Heart right ventricle (tissue), 16 donors: ENCODE measurements at places on chromosomes 6 and 20.
A peak's percentile ranks its signal among the peaks of the same experiment; 100 is the strongest.

DNA sequence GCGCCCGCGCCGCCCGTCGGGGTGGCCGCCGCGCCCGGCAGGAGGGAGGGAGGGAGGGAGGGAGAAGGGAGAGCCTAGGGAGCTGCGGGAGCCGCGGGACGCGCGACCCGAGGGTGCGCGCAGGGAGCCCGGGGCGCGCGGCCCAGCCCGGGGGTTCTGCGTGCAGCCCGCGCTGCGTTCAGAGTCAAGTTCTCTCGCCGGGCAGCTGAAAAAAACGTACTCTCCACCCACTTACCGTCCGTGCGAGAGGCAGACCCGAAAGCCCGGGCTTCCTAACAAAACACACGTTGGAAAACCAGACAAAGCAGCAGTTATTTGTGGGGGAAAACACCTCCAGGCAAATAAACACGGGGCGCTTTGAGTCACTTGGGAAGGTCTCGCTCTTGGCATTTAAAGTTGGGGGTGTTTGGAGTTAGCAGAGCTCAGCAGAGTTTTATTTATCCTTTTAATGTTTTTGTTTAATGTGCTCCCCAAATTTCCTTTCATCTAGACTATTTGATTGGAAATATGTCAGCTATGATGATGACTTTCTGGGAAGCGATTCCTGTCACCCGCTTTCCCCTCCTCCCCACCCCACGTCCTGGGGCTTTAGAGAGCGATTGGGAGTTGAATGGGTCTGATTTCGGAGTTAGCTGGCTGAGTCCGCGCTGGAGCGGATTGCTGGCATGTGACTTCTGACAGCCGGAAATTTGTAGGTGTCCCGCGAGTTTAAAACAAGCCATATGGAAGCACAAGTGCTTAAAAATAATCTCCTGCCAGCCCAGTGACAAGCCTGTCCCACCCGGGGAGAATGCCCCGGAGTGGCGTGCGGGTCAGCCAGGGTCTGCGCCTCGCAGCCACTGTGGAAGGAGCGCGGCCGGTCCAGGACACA lies 1.1 kb downstream of the ESR1 start:
- DNase-seq = no peak

- no peak for DNase-seq
Observed at GRCh38 chr6:139762587-139763031, 388.2 kb upstream of the CITED2 start.

- no peak for DNase-seq
Observed at GRCh38 chr6:36592221-36592655, 1.9 kb upstream of the SRSF3 start.

DNA sequence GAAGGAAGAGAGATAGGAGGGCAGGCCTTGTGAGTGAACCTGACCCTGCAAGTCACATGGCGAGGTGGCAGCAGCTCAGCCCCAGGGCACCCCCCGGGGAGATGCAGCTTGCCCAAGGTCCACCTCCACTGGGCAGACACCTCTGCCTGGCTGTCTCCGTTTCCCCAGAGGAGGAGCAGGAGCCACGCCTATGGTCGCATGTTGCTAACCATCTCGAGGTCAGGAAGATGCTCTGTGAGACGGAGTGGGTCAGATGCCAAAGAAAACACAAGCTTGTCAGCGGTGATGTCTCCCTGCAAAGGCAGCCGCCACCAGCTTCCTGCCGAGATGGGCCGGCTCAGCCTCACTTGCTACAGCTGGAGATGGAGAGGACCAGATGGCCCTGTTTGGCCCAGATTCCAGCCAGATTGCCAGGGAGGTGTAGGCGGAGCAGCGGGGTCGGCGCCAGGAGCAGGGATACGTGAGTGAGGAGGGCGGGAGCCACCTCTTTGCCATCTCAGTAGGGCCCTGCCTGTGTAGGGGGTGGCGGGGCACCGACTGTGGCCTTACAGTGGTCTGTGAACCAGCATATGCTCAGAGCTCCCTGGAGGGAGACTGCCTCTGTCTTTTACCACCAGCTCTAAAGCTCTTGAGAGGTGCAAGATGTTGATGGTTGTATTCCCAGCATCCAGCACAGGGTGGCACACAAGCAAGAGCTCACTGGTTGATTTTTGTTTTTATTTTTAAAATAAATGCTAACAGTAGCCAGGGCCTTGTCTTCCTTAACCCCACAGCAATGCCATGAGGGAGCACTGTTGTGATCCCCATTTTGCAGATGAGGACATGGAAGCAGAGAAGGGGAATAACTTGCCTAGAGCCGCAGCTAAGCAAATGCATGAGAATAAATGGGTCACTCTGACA lies 42.9 kb upstream of the FAM83D start:
- DNase-seq = peak; percentile 30

DNA sequence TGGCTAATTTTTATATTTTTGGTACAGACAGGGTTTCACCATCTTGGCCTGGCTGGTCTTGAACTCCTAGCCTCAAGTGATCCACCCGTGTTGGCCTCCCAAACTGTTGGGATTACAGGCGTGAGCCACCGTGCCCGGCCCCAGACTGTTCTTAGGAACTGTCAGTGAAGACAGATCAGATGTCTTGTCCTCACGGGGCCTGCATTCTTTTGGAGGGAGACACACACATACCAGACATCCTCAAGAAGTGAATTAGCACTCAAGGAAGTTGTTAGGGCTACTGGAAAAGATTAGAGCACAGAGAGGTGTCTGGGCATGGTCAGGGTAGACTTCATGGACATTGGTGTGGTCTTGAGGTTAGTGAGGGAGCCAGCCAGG lies 10.3 kb upstream of the LPIN3 start:
- no peak for DNase-seq

DNA sequence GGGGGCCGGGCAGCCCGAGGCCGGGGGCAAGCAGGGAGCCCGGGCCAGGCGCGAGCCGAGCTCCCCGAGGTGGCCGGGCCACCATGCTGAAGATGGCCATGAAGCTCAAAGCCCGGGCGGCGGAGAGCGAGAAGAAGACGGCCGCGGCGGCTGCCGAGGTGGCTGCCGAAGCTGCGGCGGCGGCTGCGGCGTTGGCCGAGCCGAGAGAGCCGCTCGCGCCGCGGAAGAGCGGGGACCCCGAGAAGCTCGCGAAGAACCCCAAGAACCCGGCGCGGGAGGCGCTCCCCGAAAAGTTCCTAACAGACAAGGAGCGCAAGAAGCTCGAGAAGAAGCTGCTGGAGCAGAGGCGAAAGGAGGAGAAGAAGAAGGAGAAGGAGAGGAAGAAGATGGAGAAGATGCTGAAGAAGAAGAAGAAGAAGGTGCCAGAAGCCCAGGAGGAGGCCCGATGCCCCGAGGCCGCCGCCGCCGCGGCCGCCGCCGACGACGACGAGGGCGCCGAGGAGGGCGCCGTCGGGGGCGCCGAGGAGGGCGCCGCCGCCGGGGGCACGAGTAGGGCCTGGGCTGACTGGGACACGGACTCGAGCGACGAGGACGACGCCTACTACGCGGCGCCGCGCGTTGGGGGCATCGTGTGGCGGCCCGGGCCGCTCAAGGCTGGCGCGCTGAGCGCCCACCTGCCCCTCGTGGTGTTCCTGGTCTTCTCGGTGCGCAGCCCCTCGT lies 37.4 kb downstream of the GNAS start:
- no peak for DNase-seq

- no peak for DNase-seq
Observed at GRCh38 chr6:20877008-20877937, 343.0 kb downstream of the CDKAL1 start.

GRCh38 chr20:62133864-62134263 lies 9.3 kb downstream of the PSMA7 start:
- DNase-seq = no peak

DNA sequence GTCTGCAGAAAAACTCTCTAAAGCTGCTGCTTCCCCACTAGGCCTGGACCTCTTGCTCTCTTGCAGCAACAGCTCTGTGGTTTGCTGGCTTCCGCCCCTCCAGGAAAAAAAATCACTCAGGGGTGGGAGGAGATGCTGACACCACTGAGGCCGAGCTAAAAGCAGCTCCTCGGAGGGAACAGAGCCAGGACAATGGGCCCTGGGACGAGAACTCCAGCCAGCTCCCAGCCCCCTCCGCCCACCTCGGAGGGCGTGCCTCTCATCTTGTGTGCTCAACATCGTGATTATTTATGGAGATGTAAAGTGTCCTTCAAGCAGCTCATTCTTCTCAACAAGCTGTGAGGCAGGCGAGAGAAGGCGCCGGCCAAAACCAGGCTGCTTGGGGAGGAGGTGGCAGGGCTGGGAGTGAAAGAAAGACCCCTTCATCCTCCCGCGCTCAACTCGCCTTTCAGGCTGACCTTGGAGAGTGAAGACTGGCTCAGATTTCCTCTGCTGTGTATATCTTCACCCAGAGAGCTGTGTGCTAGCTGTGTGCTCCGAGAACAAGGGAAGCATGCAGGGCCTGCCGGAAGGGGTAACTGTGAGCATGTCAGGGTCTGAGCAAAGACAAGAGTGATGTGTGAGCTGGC lies 53.5 kb upstream of the LRFN2 start:
- DNase-seq = no peak

GRCh38 chr6:3007571-3007970 lies 7.9 kb downstream of the NQO2 start:
- DNase-seq = no peak

- no peak for DNase-seq
Observed at GRCh38 chr20:62135573-62136266, 7.5 kb downstream of the PSMA7 start.

DNA sequence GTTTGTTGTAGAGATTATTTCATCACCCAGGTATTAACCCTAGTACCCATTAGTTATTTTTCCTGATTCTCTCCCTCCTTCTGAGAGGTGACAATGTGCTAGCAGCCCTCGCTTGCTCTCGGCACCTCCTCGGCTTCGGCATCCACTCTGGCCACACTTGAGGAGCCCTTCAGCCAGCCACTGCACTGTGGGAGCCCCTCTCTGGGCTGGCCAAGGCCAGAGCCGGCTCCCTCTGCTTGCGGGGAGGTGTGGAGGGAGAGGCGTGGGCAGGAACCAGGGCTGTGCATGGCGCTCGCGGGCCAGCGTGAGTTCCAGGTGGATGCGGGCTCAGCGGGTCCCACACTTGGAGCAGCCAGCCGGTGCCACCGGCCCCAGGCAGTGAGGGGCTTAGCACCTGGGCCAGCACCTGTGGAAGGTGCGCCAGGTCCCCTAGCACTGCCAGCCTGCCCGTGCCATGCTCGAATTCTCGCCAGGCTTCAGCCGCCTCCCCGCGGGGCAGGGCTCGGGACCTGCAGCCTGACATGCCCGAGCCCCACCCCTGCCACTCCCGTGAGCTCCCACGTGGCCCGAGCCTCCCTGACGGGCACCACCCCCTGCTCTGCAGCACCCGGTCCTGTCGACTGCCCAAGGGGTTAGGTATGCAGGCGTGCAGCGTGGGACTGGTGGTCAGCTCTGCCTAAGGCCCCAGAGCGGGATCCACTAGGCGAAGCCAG lies 221.9 kb downstream of the WDR27 start:
- no peak for DNase-seq

GRCh38 chr6:151379933-151380847 lies 11.2 kb downstream of the ZBTB2 start:
- no peak for DNase-seq

DNA sequence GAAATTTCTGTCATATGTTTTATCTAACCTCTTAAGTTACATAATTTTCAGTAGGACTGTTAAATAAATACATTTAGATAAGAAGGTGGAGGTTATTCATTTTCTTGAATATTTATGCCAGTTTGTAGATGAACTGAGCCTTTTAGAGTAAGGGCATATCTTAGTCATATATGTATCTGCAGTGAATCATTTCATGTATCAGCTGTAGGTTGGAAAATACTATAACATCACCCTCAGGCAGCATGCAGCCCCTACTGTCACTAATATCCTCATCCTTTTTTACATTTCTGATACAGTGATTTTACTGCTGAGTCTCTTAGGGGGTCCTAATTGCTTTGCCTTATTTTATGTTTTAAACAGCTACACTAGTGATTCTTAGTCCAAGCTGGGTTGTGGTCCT lies 19.5 kb upstream of the SUMO4 start:
- no peak for DNase-seq

DNA sequence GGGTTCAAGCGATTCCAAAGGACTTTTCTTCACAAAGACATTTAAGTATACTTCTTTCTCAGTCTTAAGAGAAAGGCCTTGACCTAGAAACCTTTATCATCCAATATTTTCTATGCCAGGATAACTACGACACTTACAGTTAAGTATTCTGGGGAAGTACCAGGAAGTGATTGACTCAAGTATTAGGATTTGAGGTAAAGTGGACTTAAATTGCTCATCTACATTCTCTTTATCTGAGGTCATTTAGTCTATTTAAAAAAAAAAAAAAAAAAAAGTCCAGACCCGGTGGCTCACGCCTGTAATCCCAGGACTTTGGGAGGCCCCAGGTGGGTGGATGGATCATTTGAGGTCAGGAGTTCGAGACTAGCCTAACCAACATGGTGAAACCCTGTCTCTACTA lies 114.7 kb downstream of the ZFAND3 start:
- DNase-seq = no peak

GRCh38 chr6:75084018-75084417 lies 121.8 kb downstream of the COL12A1 start:
- no peak for DNase-seq

GRCh38 chr6:53240761-53241160 lies 92.1 kb upstream of the GCM1 start:
- DNase-seq = no peak

- no peak for DNase-seq
Observed at GRCh38 chr20:36688630-36689029, 42.6 kb upstream of the SLA2 start.

DNA sequence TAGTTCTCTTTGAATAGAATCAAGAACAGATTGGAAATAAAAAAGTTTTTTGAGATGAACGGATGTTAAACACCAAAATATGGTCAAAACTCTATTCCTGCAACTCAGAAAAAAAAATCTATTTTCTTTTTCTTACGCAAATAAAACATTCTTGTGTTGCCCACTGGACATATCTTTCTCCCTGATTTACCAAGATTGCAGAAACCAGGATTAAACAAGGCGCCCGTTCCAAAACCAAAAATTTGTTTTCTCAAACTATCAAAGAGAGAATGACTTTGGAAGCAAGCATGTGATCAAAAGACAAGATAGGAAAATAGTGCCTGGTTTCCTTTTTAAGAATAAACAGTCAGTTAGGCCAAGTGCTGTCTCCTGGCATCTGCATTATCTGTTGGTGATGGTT lies 273.1 kb downstream of the CLIC5 start:
- DNase-seq = no peak

DNA sequence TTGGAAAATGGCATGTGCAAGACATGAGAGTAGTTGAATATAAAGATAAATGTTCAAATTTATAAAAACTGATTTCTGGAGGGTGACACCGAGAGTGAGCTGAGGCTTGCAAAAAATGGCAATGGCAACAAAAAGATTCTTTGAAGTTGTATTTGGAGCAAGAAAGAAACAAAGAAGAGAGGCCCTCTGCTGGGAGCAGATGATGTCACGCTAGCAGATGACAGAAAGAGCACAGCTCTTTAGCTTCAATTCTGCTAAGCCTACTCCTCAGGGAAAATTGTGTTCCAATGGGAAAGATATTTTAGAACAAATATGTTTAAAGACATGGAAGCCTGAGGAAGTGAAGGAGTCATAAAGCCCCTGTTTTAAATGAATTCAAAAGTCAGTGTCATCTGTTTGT lies 125.3 kb upstream of the NOX3 start:
- no peak for DNase-seq
